ENCODE measurements at places on chromosomes 16 and 17.
A peak's percentile ranks its signal among the peaks of the same experiment; 100 is the strongest.

GRCh38 chr17:603406-604114 is 111.1 kb downstream of the VPS53 start:
- H3K27me3 ChIP-seq: no peaks in the 10 kb centered on the region
- H3K4me3 ChIP-seq: no peak overlapping the region
- peaks cover 11% of the 10 kb centered on the region for H3K36me3 ChIP-seq
- peaks cover 11% of the 10 kb centered on the region for H3K4me1 ChIP-seq

DNA sequence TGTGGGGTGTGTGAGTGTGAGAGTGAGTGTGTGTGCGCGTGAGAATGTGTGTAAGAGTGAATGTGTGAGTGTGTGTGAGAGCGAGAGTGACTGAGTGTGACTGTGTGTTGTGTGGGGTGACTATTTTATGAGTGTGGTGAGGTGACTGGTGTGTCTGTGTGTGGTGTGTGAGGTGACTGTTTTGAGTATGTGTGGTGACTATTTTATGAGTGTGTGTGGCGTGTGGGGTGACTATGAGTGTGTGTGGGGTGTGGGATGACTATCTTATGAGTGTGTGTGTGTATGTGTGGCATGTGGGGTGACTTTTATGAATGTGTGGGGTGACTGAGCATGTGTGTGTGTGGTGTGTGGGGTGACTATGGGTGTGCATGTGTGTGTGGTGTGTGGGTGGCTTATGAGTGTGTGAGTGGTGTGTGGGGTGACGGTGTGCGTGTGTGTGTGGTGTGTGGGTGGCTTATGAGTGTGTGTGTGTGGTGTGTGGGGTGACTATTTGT is 152.9 kb upstream of the PLCG2 start:
- peaks cover under 1% of the 10 kb centered on the region for H3K36me3 ChIP-seq
- H3K27ac ChIP-seq: no peak overlapping the region
- H3K4me3 ChIP-seq: no peak overlapping the region
- H3K4me1 ChIP-seq: peaks cover 47% of the 10 kb centered on the region

DNA sequence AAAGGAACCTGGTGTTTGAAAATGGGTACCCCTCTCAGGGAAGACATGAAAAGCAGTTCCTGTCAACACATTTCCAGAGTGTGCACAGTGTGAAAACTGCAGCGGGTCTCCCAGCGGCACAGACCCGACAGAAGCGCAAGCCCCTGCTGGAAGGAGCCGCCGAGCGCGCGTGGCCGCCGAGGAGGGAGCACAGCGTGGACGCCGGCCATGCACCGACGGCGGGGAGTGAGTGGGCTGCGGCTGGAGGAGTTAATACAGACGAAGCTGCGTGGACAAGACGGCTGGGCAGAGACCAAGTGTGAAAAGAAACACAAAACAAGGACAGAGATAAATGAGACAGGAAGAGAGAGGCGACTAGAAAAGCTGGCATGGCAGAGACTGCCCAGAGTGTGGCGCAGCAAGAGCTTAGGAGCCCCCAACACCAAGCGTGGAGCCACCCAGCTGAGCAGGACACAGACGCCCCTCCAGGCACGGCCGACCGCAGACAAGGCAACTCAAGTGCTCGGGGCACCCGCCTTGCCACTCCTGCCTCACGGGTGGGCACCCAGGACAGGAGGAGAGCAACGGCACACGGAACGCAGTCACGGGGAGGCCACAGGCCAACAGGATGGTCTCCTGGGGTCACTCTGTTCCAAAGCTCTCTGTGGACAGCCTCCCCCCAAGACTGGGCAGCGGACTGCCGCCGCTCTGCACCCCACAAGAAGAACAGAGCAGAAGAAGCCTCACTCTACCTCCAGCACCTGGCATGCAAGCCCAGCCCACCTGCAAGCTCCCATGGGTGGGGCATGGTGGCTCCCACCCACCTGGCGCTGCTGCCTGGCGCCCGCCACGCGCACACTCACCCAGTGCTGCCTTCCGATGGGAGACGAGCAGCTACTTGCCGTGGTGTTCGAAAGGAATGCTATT is 16.5 kb downstream of the SLC16A3 start:
- H3K4me1 ChIP-seq: peaks cover 35% of the 10 kb centered on the region
- no peak overlapping the region for H3K4me3 ChIP-seq

GRCh38 chr17:72118335-72119076 is 2.3 kb upstream of the SOX9 start:
- no peak overlapping the region for H3K4me3 ChIP-seq
- no peak for DNase-seq
- no peak overlapping the region for H3K27ac ChIP-seq
- peaks cover 62% of the 10 kb centered on the region for H3K4me1 ChIP-seq
- no peaks in the 10 kb centered on the region for H3K36me3 ChIP-seq
- H3K27me3 ChIP-seq: peaks cover 12% of the 10 kb centered on the region

DNA sequence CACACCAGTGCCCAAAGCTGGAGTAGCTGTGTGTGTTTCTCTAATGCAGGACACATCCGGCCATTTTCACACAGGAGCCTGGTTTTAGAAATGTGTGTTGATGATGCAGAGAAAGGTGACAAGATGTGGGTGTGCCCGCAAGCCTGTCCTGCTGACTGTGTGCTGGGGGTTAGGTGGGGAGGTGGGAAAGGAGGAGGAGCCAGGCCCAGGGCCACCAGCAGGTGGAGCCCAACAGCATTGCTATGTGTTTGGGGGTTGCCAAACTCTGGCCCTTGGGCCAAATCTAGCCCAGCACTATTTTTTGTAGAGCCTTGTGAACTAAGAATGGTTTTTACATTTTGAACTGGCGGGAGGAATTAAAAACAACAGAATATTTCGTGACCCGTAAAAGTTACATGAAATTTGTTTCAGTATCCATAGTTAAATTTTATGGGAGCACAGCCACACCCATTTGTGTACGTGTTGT is 61.7 kb upstream of the LGALS9 start:
- H3K27ac ChIP-seq: peak overlapping the region; percentile 76
- H3K4me1 ChIP-seq: peaks cover 31% of the 10 kb centered on the region
- peak; percentile 82 for DNase-seq
- no peaks in the 10 kb centered on the region for H3K27me3 ChIP-seq
